ENCODE measurements at places on chromosomes 13 and 19.

DNA sequence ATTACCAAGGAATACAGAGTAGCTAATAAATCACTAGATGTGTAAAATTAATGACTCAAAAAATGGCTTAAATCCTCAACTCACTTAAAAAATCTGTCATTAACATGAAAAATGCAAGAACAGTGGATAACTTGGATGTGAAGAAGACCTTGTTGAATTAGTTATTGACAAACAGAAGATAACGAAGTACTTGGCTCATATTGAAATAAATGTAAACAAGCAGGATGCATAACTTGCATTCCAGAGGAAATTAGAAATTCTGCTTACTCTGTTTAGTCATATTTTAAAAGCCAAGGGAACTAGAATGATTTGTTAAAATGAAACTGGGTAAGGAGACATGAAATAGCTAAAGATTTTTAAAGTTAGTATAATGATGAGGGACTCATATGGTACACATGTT, 1812.2 kb downstream of the PCDH9 start:
- DNase-seq = no peak

- DNase-seq = no peak
Observed at GRCh38 chr13:80214050-80214449, 126.9 kb downstream of the SPRY2 start.

DNA sequence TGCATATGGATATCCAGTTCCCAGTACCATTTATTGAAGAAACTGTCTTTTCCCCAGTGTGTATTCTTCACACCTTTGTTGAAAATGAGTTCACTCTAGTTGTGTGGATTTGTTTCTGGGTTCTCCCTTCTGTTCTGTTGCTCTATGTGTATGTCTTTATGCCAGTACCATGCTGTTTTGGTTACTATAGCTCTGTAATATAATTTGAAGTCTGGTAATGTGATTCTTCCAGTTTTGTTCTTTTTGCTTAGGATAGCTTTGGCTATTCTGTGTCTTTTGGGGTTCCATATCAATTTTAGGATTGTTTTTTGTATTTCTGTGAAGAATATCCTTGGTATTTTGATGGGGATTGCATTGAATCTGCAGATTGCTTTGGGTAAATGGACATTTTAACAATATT, 35.2 kb downstream of the ZNF136 start:
- DNase-seq = no peak

DNA sequence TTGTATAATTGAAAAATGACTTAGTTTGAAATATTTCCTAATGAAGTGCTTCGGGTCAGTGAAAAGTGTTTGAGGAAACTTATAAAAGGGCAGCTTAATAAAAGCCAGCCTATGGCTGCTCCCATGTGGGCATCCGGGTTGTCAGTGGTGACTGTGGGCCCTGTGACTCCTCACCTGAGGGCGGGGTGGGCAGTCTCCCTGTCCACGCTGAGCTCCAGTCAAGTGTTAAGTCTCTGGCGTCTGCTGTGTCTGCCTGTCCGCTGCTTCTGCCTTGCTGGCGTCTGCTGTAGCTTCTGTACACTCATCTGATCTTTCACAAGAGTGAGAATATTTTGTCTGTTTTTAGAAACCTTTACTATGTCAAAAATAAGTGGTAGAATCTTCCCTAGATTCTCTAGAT, 7.1 kb downstream of the LAMP1 start:
- no peak for DNase-seq

- DNase-seq = no peak
Observed at GRCh38 chr13:20489185-20489820, 36.4 kb downstream of the CRYL1 start.

- no peak for DNase-seq
Observed at GRCh38 chr19:53521373-53522202, 16.4 kb upstream of the ZNF331 start.

GRCh38 chr13:84497613-84498012, 615.3 kb upstream of the SLITRK1 start:
- DNase-seq = no peak

DNA sequence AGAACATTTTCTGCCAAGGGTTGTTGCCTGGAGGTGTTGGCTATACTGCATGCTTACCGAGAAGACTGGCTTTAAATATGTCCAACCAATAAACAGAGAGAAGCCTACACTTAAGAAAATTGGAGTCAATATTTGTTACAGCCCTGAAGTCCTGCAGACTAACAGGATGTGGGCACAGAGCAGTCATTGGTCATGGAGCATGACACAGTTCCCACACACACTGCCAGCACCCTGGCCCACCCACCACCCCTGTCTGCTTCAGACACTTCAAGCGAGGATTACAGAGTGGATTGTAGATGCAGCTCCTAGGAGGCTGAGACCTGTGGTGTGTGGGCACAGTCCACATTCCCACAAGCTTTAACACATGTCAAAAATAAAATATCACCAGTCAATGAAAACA, 21.0 kb upstream of the SERP2 start:
- DNase-seq = no peak

GRCh38 chr13:34591129-34591528, 350.9 kb upstream of the NBEA start:
- DNase-seq = no peak

- DNase-seq = no peak
Observed at GRCh38 chr13:28463481-28463880, 31.4 kb downstream of the FLT1 start.

GRCh38 chr13:46479283-46479682, 73.7 kb upstream of the LRCH1 start:
- DNase-seq = no peak

DNA sequence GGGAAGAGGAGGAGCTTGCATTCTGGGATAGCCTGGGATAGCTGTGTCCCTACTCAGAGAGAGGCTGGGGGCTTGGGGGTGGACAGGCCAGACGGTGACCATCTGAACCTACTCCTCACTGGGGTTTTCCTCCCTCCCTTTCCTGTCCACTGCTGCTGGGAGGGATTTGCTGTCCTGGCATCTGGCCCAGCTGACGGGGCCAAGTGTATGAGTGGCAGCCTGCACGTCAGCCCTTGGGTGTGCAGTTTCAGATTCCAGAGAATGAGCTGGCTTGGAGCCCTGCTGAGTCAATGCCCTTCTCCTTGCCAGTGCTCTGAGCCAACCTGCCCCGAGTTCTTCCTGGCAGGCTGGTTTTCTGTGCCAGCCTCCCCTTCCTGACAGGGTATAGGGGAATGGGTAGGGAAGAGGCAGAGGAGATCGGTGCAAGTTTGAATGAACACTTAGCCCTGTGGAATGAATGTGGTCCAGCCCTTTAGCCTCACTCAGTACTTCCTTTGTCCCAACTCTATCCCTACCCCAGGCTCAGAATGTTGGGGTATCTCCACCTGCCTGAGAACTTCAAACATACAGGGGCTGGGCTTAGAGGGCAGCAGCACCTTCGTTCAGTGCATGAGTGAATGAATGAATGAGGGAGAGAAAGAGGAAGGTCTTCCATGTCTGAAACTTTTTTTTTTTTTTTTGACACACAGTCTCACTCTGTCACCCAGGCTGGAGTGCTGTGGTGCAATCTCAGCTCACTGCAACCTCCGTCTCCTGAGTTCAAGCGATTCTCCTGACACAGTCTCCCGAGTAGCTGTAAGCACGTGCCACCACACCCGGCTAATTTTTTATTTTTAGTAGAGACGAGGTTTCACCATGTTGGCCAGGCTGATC, 1.8 kb upstream of the ANGPTL4 start:
- no peak for DNase-seq

- no peak for DNase-seq
Observed at GRCh38 chr13:92126399-92126798, 728.0 kb downstream of the GPC5 start.

GRCh38 chr13:37338726-37339385, 233.4 kb upstream of the CSNK1A1L start:
- no peak for DNase-seq

- no peak for DNase-seq
Observed at GRCh38 chr19:35056513-35057063, 15.1 kb downstream of the HPN start.

- DNase-seq = no peak
Observed at GRCh38 chr19:29785955-29786589, 25.7 kb upstream of the CCNE1 start.

DNA sequence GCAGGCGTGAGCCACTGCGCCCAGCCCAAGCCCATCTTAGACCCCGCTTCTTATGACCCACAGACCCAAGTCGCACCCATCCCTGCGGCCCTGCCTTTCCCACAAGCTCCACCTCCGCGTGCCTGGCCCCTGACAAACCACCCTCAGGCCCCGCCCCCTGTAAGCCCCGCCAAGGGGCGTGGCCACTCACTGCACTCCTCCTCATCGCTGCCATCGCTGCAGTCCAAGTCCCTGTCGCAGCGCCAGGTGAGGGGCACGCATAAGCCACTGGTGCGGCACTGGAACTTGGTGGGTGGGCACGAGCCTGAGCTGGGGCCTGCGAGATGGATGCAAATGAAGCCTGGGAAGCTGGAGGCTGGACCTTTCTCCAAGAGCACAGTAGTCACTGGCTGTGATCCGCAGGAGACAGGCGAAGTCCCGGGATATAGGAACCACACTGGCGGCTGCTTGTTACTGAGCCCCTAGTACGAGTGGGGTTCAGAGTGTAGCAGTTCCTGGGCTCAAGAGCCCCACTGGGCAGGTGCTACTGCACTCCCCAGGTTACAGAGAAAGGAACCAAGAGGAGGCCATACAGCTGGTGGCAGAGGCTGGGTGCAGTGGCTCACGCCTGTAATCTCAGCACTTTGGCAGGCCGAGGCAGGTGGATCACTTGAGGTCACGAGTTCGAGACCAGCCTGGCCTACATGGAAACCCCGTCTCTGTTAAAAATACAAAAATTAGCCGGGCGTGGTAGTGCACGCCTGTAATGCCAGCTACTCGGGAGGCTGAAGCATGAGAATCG, 3.1 kb downstream of the CD320 start:
- no peak for DNase-seq

DNA sequence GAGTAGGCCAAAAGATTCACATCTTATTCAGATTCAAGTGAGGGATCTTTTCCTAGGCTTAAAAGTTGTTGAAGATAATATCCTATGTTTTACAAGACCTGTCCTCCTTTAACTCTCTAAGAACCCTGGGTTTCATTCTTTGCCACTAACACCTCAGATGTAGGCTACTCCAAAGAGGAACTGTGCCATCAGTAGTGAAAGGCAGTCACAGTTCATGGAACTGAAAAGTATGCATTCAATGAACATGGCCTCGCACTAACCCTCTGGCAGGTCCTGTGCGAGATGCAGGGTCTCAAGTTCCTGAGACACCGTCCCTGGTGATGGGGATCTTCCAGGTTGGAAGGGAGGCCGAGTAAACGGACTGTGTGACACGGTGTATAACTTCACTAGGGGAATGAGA, 4.3 kb downstream of the LGALS14 start:
- no peak for DNase-seq

GRCh38 chr13:45120967-45121831, 889 bp downstream of the GTF2F2 start:
- DNase-seq = no peak

GRCh38 chr13:21104199-21105019, 43.0 kb upstream of the LATS2 start:
- DNase-seq = no peak

DNA sequence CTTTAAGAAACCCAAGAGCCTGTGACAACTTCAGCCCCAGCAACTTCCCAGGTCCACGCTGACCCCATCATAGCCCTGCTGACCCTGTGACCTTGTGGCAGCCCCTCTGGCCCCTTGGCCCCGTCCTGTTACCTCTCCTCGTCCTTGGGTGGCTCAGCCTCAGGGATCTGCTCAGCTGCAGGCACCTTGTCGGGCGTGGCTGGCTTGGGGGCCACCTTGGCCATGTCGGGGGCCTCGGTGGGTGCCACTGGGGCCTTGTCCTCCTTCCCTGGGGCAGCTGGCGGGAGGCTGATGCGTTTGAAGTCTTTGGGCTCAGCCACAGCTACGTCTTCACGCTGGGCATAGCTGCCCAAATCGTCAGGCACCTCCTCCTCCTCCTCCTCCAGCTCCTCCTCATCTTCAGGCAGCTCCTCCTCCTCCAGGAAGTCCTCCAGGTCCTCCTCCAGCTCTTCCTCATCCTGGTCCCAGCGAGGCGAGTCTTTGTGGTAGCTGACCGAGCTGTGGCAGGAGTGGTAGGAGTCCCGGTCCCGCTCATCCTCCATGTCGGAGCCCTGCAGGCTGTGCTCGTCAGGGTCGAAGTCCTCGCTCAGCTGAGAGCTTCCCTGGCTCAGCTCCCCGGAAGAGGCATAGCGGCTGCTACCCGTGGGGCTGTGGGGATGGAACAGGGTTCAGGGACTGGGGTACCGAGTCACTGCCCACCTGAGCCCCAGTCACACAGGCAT, 32.2 kb downstream of the UNC13A start:
- no peak for DNase-seq

DNA sequence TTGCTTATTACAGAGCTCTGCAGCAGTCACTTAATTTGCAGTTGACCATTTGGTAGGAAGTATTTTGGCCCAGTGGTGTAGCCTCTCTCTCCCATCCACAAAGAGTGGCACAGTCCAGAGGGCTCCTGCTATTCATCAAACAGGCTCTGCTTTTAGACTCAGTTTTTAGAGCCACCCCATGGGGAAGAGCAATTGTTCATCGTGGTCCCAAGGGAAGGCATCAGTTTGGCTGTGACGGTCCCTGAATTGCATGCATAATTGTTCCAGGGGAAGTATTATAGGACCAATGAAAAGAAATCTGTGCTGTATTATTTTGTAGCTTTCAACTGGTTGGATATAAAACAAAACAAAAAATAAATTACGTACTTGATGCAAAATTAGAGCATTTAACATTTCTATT, 799.0 kb downstream of the DACH1 start:
- no peak for DNase-seq

DNA sequence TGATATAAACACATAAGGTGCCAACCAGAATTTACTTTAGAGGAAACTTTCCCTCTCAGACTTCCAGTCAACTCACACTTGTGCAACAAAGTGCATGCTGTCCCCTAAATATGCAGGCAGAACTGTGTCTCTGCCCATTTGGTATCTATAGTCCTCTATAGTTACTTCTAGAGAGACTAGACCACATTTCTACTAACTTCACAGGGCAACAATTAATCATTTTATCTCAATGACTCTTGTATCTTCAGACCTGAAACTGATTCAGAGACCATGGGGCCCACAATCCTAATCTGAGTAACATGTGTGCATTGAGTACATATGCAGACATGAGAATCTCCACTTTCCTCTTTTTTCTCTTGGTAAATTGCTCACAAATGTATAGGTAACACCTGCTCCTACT, 158.1 kb downstream of the ZNF486 start:
- DNase-seq = no peak

DNA sequence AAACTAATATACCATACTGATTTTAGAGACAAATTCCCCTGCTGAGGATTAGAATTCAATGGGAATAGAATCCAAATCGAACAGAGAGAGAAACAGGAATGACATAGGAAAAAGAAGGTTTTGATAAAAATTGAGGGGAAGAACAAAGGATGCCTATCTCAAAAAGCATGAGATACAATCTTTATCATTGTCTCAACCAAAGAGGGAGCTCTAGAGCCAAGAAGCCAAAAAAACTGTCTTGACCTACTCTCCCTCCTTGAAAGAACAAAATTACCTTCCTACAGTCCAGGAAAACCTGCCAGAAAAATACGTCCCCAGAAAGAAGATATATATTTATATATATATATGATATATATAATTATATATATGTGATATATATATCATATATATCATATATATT, 39.2 kb upstream of the MIR17HG start:
- no peak for DNase-seq

Measured in stimulated activated CD4-positive, alpha-beta T cell treated with anti-CD3 and anti-CD28 coated beads, TNF-alpha, amount 100 ng/mL, for 4 hours (primary cell).